ENCODE measurements at places on chromosomes 6 and 20.

- DNase-seq, result no peak
Measured at GRCh38 chr6:51429017-51429712, 610.5 kb downstream of the TFAP2B start.

DNA sequence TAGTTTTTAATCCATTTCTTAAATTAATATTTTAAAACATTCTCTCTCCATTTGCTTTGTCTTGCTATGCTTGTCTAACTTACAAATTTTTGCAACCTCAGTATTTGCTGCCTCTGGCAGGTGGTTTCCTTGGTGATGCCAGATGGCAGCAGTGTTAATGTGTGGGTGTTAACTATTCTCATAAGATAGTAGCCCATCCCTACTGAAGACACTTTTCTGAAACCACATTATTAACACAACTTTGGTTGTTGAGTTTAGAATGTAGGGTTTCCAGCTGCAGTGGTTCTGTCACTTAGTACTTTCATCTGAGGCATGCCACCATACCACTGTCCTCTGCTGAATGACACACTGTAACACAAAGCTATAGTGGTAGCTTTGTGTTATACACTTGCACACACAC lies 75.1 kb downstream of the MYO6 start:
- DNase-seq, result no peak

GRCh38 chr6:25250878-25251277 lies 28.3 kb upstream of the CARMIL1 start:
- no peak for DNase-seq

DNA sequence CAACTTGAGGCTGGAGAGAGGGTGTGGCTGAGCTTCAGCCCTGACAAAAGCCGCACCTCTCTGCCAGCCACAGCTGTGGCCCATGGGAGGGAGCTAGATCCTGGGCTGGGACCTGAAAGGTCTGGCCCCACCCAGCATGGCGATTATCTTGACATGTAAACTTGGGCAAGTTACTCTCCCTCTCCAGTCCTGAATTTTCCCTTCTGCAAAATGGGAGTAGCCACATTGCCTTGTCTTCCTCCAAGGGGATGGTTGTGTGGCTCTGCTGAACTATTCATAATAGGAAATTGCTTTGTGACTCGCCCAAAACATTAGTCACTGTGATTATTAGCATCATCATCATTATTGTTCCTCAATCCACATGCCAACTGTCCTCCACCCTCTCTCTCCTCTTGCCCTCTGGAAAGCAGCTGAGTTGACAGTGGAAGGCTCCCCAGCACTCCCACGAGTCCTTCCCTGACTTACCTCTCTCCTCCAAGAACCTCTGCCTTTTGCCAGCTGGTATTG lies 23.0 kb upstream of the RBPJL start:
- DNase-seq, result no peak

GRCh38 chr6:46538800-46539480 lies 47.7 kb upstream of the RCAN2 start:
- DNase-seq, result no peak

DNA sequence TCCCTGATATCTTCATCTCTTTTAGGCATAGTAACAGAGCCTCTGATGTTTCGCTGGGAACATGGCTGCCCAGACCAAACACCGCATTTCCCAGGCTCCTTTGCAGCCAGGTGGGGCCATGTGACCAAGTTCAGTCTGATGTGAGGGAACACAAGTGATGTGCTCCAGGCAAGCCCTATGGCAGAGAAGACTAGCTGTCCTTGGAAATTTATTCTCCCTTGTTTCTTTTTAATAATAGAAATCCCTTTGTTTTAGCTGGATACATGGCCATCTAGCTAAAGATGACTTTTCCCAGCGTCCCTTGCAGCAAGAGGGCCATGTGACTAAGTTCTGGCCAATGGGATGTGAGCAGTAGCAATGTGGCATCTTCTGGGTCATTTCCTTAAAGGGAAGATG lies 30.8 kb downstream of the SLC2A10 start:
- no peak for DNase-seq

Measured in activated T-helper 9 cell treated with anti-CD3 and anti-CD28 coated beads, Interleukin-2, amount 50 U/mL, for 16 hours (primary cell).